ENCODE measurements at places on chromosomes 2 and 18.

- no peak for DNase-seq
Observed at GRCh38 chr18:27164905-27165304, 20.2 kb downstream of the CHST9 start.

GRCh38 chr2:46268196-46268595, 29.0 kb upstream of the EPAS1 start:
- no peak for DNase-seq

DNA sequence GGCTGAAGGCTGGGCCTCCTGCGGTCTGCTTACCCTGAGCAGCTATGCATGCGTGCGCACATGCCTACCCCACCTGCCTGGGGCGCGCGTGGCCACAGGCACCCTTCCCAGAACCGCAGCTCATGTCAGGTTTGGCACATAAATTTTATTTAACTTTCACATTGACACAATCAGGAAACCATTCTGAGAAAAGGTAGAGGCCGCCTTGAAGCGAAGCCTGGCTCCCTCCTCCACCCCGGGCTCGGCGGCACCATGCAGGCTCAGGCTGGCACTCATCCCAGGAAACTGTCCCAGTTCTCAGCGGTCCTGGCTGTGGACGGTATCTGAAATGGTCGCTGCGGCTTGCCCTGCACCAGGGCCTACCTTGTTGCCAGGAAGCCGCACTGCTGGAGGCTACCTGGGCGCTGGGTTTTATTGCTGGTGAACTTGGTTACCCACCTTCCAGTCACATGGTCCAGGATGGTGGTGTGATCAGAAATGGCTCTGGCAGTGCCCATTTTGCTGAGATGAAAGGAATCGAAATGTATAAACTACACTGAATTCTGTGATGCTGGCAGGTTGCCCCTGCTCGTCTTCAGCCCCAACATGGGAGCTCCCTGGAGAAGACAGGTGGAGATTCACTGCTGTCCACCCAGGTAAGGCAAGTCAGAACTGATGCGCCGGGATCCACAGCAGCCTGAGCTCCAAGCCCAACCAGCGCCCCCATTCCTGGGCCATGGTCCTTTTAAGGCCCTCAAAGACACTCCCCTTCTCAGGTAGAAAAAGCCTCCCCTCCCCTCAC, 25.5 kb downstream of the CHST10 start:
- DNase-seq = no peak

DNA sequence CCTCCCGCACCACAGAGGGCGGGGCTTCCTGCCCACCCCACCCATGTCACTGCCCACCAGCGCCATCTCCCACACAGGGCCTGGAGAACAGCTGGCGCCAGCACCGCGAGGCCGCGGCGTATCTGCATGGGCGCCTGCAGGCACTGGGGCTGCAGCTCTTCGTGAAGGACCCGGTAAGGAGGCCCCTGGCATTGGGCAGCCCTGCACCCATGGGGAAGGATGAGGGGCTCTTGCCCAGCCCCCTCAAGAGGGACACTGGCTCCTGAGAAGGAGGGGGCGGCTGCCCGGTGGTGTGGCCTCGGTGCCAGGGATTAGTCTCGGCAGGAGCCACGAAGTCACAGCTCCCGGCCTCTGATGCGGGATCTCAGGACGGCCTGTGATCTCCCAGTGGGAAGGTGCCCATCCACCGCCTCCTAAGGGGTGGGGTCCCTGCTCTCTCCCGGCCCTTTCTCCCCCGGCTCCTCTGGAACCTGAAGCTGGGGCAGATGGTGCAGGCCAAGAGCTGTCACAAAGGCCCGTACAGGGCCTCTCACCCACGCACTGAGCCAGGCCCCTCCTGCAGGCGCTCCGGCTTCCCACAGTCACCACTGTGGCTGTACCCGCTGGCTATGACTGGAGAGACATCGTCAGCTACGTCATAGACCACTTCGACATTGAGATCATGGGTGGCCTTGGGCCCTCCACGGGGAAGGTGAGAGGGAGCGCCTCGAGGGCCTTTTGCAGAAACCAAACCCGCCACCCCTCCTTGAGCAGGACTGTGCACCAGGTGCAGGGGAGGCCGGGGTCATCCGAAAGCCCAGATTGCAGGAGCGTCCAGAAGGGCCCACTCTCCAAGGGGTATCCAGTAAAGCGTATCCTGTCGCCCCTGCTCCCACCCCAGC, 9.1 kb downstream of the AGXT start:
- DNase-seq = no peak

DNA sequence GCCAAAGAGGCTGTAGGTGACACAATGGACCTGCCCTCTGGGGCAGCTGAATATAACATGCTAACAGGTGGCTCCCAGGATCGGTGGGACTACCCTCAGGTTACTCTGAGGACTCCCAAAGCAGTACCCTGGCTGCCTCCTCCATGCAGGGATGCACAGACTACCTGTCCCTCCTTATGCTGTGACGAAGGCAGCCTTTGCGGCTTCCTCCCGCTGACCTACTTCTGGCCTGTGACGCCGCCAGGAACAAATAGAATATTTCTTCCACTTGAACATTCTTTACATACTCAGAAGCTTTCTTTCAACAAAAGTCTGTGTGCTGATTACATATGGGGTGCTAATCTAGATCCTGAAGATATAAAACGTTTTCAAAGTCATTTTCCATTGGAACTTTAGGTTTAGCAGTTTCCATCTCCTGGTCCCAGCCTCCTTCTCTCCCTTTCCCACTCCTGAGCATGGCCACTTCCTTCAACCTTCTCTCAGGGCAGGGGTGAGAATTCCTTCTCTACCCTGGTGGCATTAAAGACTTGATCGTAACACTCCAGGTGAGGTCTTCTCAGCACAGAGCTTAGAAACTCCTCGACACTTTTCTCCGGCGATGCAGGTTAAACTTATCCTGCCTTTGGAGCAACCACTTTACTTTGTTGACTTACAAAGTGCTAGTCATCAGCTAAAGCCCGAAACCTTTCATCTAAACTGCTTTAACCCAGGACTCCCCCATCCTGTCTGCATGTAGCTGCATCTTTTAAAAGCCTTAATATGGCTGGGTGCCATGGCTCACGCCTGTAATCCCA, 58.9 kb upstream of the STK17B start:
- no peak for DNase-seq

DNA sequence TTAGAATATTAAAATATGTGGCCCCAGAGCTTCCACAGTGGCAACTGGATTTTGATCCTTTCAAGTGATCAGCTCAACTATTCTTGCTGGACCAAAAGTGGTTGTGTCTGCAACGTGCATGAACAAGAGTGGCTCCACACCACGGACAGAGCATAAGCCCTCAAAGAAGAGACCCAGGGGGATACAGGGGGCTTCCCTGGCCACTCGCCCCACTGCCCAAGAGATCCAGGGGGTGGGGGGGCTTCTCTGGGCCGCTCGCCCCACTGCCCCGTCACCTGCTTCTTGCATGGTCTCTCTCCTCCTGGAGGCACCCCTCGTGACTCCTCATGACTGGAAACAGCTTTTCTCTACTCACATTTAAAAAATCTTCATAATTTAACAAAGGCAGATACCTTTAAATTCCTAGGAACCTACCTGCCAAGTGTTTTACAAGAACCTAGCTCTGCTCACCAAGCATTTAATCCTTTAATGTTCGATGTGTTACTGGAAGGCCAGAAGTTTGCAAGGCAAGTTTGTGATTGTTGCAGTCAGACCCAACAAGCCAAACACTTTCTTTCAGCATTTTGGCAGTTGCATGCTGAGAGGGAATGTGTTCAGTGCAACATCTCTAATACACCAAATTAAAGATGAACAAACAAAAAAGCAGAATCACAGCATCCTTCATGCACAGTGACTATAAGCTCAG, 174.3 kb downstream of the BCL2 start:
- DNase-seq = no peak

- peak; percentile 86 for DNase-seq
Observed at GRCh38 chr18:74951165-74951760, 257.7 kb downstream of the PTGR3 start.

GRCh38 chr2:235219048-235219447, 267.2 kb downstream of the SH3BP4 start:
- DNase-seq = no peak

DNA sequence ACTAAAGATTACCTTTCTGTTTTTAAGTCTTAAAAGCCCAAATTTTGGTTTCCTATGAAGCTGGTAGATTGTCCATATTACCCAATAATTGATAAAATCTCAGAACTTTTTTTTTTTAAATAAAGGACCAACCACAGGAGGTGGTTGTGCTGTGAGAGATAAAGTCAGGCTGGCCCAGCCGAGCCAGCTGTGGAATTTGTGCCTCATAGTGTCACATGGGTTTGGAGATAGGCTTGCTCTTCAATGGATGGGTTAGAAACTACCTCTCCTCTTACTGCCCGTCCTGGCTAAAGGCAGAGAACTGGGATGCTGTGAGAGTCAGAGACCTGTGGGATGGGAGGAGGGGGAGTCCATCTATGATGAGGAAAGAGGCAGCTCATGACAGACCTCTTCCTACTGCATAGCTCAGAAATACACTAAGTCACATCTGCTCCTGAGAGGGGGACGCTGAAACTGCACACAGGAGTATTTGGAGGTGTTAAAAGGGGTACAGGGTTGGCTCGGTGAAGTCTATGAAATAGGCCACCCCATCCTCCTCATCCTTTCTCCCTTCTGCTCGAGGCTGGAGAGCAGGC, 99.7 kb upstream of the MGAT4A start:
- DNase-seq = no peak

- DNase-seq = no peak
Observed at GRCh38 chr2:78811955-78812610, 213.4 kb upstream of the REG3G start.

- DNase-seq = peak; percentile 10
Observed at GRCh38 chr18:58438161-58438957, 190.5 kb downstream of the ALPK2 start.

- no peak for DNase-seq
Observed at GRCh38 chr2:54555318-54555837, 99.3 kb downstream of the SPTBN1 start.

GRCh38 chr2:99085421-99085820, 56.1 kb upstream of the C2orf15 start:
- no peak for DNase-seq

DNA sequence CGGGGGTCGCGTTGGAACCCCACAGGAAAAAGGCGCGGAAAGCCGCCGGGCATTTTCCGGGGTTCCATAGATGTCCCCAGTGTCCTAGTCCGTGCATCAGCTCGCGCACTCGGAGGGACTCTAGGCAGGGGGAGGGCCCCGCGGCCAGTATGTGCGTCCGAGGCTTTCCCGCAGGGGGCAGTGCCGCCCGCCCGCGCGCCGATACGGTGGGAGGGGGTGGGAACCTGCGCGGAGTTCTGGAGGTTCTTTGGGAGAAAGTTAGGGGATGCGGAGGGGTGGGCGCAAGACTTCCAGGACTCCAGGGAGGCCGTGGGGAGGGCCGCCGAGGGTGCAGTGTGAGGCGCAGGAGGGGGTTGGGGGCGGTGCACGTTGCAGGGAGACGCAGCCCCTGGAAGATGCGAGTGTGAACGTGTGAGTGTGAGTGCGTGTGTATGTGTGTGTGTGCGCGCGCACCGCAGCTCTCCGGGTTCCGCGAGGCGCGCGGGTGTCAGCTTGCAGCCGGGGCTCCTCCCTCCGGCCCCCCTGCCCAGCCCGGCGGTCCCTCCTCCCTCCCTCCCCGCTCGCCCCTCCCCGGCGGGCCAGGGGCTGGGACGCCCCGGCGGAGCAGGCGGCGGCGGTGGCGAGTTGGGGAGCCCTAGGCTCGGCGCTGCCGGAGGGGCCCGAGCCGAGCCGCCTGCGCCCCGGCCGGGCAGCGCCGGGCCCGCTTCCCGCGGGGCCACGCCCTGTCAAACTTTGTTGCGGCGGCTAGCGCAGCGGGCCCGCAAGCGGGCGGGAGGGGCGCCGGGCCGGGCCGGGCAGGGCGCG, at the start of gene TCF7L1:
Gene TCF7L1, plus strand, starts transcription at position 559 of the 804 bp plus-strand sequence. CDS start 293 bp downstream, outside the sequence.
- no peak for DNase-seq

DNA sequence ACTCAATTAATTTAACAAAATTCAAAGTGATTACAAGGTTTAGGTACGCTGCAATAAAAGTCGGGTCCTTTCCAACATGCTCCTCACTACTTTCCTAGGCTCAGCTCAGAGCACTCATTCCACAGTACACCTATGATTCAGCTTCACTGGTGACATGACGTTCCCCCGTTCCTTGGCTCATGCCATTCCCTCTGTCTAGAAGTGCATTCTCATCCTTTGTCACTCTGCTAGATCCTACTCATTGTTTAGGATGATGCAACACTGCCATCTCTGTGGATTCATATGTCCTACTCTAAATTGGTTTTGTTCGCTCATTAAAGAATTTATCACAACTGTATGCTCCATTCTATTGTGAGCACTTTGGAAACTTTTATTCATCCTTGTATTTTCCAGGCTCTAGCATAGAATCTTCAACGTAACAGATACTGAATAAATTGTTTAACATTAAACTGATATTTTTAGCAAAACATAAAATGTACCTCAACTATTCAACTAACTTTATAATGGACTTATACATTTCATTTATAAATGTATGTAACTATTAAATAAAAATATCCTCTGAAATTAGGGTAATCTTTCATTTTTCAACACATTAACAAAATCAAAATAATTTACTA, 78.6 kb downstream of the FAM228A start:
- DNase-seq = no peak

GRCh38 chr2:109031476-109032228, 42.6 kb upstream of the EDAR start:
- no peak for DNase-seq

DNA sequence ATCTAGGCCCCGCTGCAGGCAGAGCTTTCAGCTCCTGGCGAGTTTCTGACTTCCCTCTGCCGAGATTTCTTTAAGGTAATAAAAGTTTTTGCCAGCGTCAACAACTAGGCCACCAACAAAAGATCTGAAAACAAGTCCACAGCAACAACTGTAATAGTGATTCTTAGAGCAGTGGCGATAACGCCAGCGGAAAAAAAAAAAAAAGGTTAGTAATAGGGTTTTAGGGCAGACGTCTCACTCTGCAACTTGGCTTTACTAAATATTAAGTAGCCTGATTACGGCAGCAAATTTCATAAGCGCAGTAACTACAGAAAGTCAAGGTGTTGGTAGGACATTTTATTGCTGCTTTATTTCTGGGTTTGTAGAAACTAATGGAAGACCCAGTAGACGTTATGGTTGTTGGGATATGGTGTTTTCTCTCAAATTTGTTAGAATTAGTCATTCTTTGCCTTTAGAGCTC, 481 bp downstream of the SLC30A6 start:
- DNase-seq = no peak

DNA sequence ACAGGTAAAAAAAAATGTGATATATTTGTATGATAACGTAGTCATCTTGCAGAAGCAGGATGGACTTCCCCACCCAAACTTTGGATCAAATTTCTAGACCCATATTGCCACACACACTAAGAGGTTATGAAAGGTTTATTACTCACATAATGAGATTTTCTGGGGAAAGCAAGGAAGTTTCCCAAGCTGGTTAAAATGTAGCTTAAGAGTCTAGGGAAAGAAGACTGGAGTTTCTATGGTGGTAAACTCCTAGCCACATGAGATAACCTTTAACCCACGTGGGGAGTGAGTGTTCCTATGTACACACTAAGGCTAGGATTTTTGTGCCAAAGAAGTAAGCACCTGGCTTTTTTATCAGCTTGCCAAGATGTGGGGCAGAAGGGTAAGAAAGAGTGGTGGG, 335.7 kb upstream of the UBE2E3 start:
- DNase-seq = no peak

Data from epithelial cell of proximal tubule (primary cell).